Stimulated activated CD4-positive, alpha-beta T cell treated with anti-CD3 and anti-CD28 coated beads, Interleukin-1b, Interleukin-23, amount 100 ng/mL, for 4 hours (primary cell): ENCODE measurements at places on chromosomes 6 and 20.
A peak's percentile ranks its signal among the peaks of the same experiment; 100 is the strongest.

GRCh38 chr6:21133901-21134300 lies 459.6 kb upstream of the SOX4 start:
- no peak for DNase-seq

GRCh38 chr6:116405652-116406356 lies 35.1 kb downstream of the DSE start:
- DNase-seq, result no peak

DNA sequence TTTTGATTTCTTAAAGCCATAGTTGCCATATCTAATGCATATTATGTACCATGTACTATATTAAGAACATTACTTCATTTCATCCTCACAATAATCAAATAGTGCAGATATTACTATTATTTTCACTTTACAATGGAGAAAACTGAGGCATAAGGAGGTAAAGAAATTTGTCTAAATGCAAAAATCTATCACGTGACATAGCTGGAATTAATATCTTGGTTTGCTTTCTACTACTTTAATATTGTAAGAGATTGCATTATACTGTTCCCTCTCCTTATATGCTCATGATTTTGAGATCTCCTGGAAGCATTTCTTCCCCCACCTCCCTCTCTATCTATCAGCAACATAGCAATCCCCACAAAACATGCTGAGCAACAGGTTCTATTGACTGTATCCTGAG lies 330.8 kb upstream of the SPTLC3 start:
- DNase-seq, result no peak

DNA sequence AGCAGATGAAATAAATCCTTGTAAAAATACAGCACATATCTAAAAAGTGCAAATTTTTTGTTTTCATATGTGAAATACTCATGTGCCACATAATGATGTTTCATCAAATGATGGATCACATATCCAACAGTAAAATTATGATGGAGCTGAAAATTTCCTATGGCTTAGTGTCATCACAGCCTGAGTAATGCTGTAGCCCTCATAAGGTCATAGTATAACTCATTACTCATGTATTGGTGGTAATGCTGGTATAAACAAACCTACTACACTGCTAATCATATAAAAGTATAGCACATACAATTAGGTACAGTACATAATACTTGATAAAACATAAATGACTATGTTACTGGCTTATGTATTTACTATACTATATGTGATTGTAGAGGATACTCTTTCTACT lies 12.9 kb downstream of the TSPYL1 start:
- DNase-seq, result no peak

DNA sequence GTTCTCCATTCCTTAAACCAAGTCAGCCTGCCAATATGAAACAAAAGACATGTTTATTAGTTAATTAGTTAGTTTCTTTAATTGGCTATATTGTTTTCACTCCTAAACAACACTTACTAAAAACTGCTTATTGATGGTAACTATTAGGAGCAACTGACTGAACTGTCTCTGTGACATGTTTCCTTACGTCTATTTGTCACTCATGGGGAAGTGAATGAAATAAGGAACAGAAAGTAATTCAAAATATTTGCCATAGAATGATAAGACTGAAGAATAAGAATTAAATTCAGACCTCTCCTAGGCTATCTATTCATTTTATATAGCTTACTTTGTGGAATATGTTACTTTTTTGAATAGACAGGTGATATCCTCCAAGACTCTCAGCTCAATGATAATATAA lies 217.2 kb downstream of the LAMA2 start:
- no peak for DNase-seq

- DNase-seq, result no peak
These were observed 592 bp downstream of the CUTA start for GRCh38 chr6:33417128-33417902.

DNA sequence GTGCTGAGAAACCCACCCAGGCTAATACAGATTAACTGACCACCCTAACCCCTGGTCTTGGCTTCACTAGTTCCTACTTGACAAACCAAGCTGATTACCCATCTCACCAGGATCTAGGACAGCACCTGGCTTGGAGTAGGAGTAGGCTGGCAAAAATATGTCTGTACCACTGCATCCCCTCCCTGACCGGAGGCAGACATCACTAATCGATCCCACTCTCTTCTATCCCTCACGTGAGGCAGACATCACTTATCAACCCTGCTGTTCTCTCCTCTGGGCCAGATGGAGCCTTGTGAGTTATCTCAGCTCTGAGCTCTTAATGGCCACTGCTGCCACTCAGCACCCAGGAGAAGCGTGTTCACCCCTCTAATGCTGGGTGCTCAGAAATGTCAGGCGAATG lies 324.3 kb downstream of the CDH4 start:
- DNase-seq, result no peak

DNA sequence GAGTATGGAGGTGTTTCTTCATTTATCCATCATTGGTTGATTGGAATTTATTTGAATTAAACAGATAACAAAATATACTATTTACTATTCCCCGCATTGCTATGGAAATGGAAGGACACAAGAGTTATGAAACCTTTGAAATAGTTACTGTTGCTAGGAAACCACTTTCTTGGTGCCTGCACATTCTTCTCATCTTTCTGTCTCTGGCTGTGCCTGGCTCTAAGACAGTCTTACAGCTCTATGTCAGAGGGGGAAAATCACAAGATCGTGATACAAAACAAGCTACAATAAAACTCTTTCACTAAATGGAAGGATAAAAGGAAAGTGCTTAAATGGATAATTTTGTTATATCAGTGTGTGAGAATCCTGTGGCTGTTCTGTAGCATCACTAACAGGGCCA lies 453.0 kb downstream of the LMBRD1 start:
- DNase-seq, result no peak

DNA sequence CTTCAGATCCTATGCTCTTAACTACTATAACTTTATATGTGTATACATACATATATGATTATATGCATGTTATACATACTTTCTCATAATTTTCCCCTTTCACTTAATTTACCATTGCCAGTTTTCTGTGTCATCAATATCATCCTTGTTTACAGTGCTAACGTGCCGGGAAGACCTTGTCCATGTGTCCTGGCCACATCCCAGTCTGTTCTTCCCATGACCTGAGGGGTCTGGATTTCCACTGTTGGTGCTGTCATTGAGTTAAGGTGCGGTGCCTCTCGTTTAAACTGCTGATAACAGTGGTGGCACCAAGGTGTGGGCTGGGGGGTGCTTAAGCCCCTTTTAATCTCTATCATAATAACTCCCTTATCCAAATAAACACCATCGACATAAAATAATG lies 8.5 kb upstream of the SDCBP2 start:
- no peak for DNase-seq

DNA sequence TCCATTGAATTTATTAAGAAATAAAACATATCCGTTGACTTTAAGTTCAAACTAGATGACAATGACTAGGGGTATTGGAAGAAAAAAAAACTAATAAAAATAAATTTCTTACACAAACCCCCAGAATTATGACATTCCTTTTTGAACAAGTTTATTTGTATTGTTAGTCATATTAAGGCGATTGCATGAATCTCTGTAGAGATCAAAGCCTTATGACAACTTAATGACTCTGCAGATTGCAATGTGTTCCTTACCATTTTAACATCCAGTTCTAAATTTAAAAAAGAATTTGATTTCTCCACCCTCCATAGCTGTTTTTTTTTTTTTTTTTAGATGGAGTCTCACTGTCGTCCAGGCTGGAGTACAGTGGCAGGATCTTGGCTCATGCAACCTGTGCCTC lies 189.8 kb upstream of the CEP162 start:
- no peak for DNase-seq

DNA sequence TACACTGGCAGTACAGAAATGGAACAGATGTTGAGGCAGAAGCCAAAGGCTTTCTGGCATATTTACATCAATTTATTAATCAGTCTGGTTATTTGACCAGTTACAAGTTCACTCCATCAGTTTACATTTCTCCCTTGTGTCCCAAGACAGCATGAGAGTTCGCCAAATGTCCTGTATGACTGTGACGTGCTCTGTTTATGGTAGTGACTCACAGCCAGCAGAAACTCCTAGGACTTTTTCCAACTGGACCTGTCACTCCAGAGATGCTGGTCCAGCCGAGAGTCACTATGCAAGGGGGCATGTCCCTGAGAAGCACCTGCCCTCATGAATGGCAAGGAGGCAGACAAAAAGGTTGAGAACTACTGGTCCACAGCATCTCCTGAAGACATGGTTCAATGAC lies 160.0 kb downstream of the LRFN2 start:
- DNase-seq, result no peak

DNA sequence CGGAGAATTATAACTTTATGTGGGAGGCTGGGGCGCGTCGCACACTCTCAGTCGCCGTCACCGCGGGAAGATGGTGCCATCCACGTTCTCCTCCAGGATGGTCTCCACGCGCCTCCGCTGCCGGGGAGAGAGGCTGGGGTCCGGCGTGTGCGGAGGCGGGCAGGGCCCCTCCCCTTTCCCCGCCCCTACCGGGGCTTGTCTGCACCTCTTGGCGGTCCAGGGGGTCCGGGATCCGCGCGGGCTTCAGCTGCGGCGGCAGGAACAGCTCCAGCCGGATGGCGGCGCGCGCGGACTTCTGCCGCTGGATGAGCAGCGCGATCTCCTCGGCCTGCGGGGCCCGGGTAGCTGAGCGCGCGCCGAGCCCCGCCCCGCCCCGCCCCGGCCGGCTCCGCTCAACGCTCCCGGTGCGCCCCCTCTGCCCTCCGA lies 807 bp downstream of the LKAAEAR1 start:
- DNase-seq, result peak; percentile 56

- peak; percentile 38 for DNase-seq
These were observed 13.7 kb upstream of the ZNF831 start for GRCh38 chr20:59149678-59150504.

- DNase-seq, result no peak
These were observed 21.9 kb downstream of the RIMS1 start for GRCh38 chr6:71908162-71908765.

- no peak for DNase-seq
These were observed 11.6 kb upstream of the MOXD1 start for GRCh38 chr6:132412656-132413498.

DNA sequence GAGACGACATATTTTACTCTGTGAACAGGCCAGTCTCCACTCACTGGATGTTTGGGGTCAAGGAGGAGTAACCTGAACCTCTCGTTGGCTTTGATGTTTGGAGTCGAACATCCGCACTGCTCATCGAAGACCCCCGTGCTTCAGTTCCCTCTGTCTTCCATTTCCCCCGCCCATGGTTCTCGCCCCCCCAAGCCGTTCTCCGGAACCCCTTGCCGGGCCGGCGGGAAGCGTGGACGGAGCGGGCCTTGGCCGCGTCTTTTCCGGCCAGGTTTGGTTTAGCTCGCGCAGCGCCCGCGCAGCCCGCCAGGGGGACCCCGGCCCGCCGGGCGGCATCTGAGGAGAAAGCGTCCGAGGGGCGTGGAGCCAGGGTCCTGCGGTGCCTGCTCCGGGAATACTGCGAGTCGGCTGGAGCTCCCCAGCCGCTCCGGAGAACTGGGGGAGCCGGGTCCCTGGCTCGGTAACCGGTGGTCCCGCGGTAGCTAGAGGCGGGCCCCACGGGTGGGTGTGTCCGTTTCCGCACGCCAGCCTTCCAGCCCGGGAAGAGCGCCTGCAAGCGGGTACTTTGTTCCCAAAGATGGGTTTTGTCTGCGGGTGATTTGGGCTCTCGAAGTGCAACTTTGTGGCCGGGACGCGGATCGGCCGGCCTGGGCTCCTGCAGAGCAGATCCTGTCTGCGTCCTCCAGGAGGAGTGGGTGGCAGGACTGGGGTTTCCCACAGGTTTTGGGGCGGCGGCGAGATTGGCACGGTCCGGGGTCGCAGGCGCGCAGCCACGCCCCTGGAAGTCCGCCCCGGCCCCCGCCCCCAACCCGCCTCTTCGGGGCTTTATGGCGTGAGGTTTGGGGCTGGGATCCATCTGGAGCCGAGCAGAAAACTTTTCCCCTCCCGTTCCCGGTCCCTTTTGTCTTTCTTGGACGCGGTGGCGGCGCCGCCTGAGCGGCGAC lies at the start of gene TMEM200A:
TMEM200A (plus strand) TSS at position 852 of the 941 bp plus-strand sequence. CDS start 74,406 bp downstream, outside the sequence.
- no peak for DNase-seq

DNA sequence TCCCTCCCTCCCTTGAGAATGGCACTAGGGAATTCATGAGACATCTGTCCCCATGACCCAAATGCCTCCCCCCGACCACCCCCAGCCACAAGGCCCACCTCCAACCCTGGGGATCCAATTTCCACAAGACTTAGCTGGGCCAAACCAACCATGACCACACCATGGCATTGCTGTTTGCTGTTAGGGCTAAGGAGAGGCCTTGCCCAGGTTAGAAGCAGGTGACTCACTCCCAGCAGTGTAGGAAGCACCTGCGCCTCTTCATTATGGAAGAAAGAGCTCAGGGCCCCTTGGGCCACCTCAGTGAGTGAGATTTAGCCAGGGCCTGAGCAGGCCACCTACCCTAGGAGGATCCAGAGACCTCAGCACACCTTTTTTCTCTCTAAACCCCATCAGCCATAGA lies 337.9 kb downstream of the TAF4 start:
- no peak for DNase-seq

DNA sequence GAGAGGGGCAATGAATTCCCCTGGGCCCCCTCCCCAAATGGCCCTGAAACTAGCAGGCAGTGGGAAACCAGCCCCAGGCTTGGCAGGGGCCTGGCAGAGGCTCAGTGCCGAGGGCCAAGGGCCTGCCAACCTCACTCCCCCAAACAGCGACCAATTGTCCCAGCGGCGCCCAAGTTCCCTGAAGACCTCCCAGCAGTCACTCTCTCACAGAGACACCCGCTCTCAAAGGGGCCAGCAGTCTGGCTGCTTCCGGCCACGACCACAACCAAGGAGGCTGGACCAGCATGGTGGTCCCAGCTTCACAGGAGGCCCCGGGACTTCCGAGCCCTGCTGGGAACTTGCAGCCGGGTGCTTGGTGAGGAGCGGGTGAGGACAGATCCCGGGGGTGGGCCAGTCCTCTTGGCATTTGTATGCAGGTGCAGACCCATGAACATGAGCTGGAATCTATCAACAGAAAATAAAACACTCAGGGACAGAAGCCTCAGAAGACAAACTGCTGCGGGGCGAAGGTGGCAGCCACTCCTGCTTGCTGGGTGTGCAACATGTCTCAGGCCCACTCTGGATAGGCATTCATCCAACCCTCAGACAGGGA lies 17.5 kb upstream of the SIRPA start:
- DNase-seq, result no peak

DNA sequence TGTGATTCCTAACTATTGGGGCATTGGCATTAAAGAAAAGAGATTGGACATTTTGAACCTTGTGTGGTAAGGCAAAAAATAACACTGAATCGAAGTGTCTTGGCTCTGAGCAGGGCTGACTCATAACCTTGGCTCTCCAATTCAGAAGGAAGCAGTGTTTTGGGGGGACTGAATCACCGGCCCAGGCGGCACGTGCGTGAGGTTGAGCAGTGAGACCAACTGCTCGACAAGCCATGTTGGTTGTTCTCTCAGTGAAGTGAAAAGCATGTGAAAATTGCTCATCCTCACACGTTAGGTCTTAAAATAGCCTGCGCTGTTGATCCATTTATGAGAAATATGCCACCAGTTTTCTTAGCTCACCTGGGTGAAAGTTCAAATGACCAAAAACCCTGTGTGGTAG lies 137.8 kb upstream of the SPACA1 start:
- DNase-seq, result no peak

- no peak for DNase-seq
These were observed 10.2 kb upstream of the MTG2 start for GRCh38 chr20:62172666-62173065.

- DNase-seq, result no peak
These were observed 13.4 kb downstream of the DCBLD1 start for GRCh38 chr6:117495869-117496268.
